Activated naive CD8-positive, alpha-beta T cell treated with anti-CD3 and anti-CD28 coated beads, Interleukin-2, amount 10 ng/mL, durations not matched to agents 7 days and 5 days (primary cell): ENCODE measurements at places on chromosomes 3 and 15. TPM values are rescaled to one million over a fixed set of nuclear protein-coding genes. Genes with fewer than 3 reads are reported as not detected.

Gene PATL2
- 55.2 TPM for total RNA-seq

Gene RSL24D1
- 90.8 TPM for total RNA-seq

Gene CHP1
- total RNA-seq, result 40.6 TPM

- H3K36me3 ChIP-seq, result peaks cover 12% of the 10 kb centered on the region
- H3K4me3 ChIP-seq, result no peak overlapping the region
- no peak for DNase-seq
- H3K27ac ChIP-seq, result no peak overlapping the region
Measured at GRCh38 chr3:47452453-47453215, 23.1 kb downstream of the SCAP start.

GRCh38 chr3:111763968-111764367, 95.1 kb upstream of the PHLDB2 start:
- H3K27me3 ChIP-seq, result no peaks in the 10 kb centered on the region
- no peaks in the 10 kb centered on the region for H3K4me1 ChIP-seq
- no peaks in the 10 kb centered on the region for H3K36me3 ChIP-seq
- no peak for DNase-seq

- no peak overlapping the region for H3K27ac ChIP-seq
- H3K27me3 ChIP-seq, result no peaks in the 10 kb centered on the region
- H3K4me1 ChIP-seq, result no peaks in the 10 kb centered on the region
Measured at GRCh38 chr3:29026959-29027358, 253.9 kb upstream of the RBMS3 start.

GRCh38 chr15:29749365-29750086, 72.7 kb downstream of the TJP1 start:
- peaks cover 11% of the 10 kb centered on the region for H3K27me3 ChIP-seq
- no peak for DNase-seq
- no peak overlapping the region for H3K4me3 ChIP-seq
- no peaks in the 10 kb centered on the region for H3K4me1 ChIP-seq
- H3K27ac ChIP-seq, result no peak overlapping the region

- H3K4me1 ChIP-seq, result no peaks in the 10 kb centered on the region
- H3K27ac ChIP-seq, result no peak overlapping the region
- H3K36me3 ChIP-seq, result no peaks in the 10 kb centered on the region
- H3K4me3 ChIP-seq, result no peak overlapping the region
- peaks cover 13% of the 10 kb centered on the region for H3K27me3 ChIP-seq
- DNase-seq, result no peak
Measured at GRCh38 chr15:39321977-39322376, 258.9 kb upstream of the THBS1 start.

DNA sequence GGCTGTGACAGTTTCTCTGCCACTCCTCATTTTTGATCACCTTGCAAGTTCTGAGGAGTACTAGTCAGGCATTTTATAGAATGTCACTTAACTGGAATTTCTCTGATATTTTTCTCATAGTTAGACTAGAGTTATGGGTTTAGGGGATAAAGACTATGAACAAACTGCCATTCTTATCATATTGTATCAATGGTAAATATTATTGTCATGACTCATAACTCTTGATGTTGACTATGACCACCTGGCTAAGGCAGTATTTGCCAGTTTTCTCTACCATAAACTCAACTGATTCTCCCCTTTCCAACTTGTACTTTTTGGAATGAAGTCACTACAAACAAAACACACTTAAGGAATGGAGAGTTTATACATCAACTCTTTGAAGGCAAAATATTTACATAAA, 22.7 kb upstream of the OR5K1 start:
- no peaks in the 10 kb centered on the region for H3K4me1 ChIP-seq
- H3K27ac ChIP-seq, result no peak overlapping the region
- H3K36me3 ChIP-seq, result no peaks in the 10 kb centered on the region
- peaks cover 21% of the 10 kb centered on the region for H3K27me3 ChIP-seq

DNA sequence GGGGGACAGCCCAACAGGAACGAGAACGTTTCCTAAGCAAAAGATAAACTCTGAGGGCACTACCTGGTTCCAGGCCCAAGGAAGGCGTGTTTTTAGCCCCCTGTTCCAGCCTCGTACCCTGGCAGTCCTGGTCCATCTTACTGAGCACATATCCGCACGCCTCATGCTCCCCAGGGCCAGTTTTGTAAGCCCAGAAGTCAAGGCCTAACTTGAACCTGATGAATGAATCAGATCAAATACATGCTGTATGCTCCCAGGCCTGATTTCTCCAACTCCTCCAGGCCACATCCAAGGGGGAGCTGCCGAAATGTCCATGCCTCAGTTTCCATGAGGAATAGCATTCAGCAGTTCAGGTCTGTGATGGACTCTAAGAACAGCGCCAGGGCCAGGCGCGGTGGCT, 14.3 kb upstream of the DOCK3 start:
- peaks cover 8% of the 10 kb centered on the region for H3K4me1 ChIP-seq
- no peak overlapping the region for H3K4me3 ChIP-seq
- DNase-seq, result peak; percentile 23
- no peak overlapping the region for H3K27ac ChIP-seq

DNA sequence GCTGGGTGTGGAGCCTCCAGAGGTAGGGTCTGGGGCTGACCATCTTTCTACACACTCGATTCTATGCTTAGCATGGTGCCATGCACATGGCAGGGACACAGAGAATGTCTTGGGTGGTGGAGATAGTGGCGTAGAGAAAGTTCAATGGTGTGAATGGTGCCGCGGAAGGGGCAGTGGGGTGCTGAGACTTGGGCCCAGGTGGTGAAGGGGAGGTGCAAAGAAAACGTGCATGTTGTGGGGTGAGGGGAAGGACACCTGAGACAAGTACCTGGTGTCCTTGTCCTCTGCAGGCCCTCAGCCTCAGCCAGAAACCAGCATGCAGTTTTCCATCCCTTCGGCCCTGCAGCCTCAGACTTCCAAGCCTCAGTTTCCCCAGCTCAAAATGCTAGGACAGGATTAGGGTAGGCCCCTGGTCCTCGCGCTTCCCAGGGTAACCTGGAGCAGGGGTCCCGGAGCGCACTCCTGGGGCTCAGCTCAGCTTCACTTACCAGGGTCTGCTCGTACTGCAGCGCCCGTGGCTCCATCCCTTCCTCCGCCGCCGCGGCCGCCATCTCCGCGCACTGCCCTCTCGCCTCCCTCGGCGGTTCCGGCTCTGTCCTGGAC, 375 bp downstream of the CLCN2 start:
- peaks cover 2% of the 10 kb centered on the region for H3K27me3 ChIP-seq
- H3K4me3 ChIP-seq, result peak overlapping the region; percentile 81
- peaks cover 23% of the 10 kb centered on the region for H3K4me1 ChIP-seq
- DNase-seq, result peak; percentile 31

DNA sequence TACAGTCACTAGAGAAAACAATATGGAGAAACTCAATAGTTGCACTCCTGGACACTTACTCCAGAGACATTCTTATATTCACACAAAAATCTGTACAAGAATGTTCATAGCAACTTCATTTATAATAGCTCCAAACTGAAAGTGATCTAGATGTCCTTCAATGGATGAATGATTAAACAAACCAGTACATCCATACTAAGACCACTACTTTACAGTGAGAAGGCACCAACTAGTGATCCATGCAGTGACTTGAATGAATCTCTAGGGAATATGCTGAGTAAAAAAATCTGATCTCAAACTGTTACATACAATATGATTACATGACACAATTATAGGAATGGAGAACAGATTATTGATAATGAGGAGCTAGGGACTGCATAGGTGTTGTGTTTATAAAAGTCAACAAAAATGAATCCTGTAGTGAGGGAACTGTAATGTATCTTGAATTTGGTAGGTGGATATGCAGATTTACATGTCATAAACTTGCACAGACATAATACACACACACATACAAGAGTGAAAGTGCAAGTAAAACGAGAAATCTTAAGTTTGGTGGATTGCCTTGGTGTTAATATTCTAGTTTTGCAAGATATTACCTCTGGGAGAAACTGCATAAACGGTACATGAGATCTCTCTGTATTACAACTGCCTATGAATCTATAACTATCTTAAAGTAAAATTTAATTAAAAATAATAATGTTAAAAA, 85.7 kb downstream of the SPATA16 start:
- no peaks in the 10 kb centered on the region for H3K36me3 ChIP-seq
- no peak overlapping the region for H3K27ac ChIP-seq
- DNase-seq, result no peak
- H3K27me3 ChIP-seq, result no peaks in the 10 kb centered on the region
- no peak overlapping the region for H3K4me3 ChIP-seq
